ENCODE measurements at places on chromosomes 12 and 14. TPM values are rescaled to one million over a fixed set of nuclear protein-coding genes. Genes with fewer than 3 reads are reported as not detected.

GRCh38 chr14:65170318-65170717, 68.0 kb upstream of the MAX start:
- no peak for DNase-seq

Gene GOLGA3
- 64.4 TPM for total RNA-seq

GRCh38 chr14:103161054-103161397, 37.8 kb downstream of the TNFAIP2 start:
- DNase-seq, result no peak

- no peak for DNase-seq
These were observed 145.0 kb downstream of the PRKCH start for GRCh38 chr14:61466249-61466904.

DNA sequence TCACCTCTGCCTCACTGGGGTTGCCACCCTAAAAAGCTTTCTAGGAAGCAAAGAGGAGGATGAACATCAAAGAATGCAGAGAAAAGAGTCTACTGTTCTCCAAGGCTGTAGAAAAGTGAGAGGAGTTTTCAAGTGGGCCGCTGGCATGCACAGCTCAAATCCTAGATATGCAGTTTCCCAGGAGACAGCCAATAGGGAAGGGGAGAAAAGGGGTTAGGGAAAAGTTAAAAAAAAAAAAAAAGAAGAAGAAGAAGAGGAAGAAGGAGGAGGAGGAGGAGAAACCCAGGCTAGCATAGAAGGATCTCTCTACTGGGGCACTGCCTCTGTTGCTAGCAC, 682 bp downstream of the BATF start:
- no peak for DNase-seq

GRCh38 chr12:28035500-28035899, 63.0 kb upstream of the PTHLH start:
- no peak for DNase-seq

Gene RDH11
- total RNA-seq, result 72.1 TPM

GRCh38 chr14:75825147-75825592, 156.6 kb downstream of the TGFB3 start:
- DNase-seq, result no peak

Gene PPM1H
- total RNA-seq, result 6.5 TPM

GRCh38 chr14:99549684-99550083, 54.3 kb downstream of the CCDC85C start:
- DNase-seq, result no peak

GRCh38 chr14:33618361-33619105, 332.3 kb downstream of the EGLN3 start:
- no peak for DNase-seq

DNA sequence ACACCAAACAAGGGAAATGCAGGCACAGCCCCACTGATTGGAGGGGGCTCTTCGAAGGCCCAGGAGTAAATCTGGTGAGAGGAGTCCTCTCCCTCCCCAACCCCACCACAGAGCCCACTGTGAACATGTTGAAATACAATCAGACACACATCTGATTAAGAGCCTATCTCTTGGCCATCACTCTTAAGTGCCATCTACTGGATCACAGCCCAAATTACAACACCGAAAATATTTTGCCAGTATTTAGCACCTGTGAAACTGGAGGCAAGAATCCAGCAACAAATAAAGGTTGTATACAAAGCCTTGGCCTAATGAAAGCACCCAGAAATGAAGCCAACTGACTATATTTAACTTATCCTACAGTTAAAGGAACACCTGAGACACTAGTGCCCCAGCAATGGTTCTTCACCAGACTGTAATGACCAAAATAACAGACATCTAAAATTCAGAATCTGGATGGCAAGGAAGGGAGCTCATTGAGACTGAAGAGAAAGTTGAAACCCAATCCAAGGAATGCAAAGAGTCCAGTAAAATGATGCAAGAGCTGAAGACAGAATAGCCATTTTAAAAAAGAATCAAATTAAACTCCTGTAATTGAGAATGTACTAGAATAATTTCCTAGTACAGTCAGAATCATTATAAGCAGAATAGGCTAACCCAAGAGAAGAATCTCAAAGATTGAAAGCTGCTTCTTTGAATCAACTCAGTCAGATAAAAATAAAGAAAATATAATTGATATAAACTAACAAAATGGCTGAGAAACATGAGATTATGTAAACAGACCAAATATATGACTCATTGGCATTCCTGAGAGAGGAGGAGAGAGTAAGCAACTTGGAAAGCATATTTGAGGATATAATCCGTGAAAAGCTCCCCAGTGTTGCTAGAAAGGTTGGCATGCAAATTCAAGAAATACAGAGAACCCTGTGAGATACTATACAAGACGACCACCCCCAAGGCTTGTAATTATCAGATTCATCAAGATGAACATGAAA, 1117.0 kb downstream of the FLRT2 start:
- no peak for DNase-seq

Gene SRGAP1
- 18.0 TPM for total RNA-seq

Gene SNRPF
- 12.3 TPM for total RNA-seq

GRCh38 chr12:27900920-27901879, 71.3 kb downstream of the PTHLH start:
- DNase-seq, result no peak

GRCh38 chr12:125377093-125377492, 311.9 kb downstream of the AACS start:
- no peak for DNase-seq

DNA sequence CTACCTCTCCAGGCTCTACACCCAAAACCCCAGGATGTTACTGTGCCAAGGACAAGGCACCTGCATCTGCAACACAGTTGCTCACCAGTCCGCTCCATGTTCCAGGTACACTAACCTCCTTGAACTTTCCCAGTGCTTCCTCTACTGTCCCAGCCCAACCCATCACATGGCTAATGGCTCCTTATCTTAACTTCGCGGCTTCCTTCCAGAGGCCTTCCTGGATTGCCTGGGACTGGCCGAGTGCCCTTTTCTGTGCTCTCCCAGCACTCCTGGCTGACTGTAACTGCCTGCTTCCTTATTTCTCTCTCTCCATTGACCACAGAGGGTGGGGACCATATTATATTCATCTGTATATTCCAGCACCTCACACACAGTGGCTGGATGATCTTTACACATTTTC, 20.9 kb downstream of the POMT2 start:
- no peak for DNase-seq

DNA sequence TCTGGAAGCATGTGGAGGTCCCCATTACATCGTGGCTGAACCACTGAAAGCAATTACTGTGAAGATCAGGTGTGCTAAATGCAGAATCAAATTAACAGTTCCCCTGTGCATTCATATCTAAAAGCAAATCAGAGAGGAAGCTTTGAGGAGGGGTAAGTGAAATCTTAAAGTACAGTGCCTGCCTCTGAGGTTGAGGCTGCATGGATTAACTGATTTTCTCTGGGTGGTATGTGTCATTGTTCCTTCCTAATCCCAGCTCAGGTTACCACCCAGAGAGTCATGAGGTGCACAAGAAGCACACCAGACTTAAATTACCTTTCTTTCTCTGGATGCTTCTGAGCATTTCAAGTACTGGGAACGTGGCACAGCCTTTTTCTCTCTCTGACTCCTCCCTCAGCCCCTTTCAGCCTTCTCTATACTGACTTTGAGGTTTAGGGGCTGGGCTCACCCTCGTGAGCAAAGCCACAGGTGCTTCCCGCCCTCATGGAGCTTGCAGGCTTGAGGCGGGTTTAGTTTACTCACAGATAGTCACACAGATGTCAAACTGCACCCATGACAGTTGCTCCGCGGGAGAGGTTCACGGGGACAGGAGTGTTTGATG, 237.6 kb upstream of the CRY1 start:
- DNase-seq, result no peak

Data from urinary bladder (tissue), 4 donors.